ENCODE measurements at places on chromosomes 16 and 17. TPM values are rescaled to one million over a fixed set of nuclear protein-coding genes. Genes with fewer than 3 reads are reported as not detected.

GFOD2 gene
- total RNA-seq, result 31.5 TPM

DNA sequence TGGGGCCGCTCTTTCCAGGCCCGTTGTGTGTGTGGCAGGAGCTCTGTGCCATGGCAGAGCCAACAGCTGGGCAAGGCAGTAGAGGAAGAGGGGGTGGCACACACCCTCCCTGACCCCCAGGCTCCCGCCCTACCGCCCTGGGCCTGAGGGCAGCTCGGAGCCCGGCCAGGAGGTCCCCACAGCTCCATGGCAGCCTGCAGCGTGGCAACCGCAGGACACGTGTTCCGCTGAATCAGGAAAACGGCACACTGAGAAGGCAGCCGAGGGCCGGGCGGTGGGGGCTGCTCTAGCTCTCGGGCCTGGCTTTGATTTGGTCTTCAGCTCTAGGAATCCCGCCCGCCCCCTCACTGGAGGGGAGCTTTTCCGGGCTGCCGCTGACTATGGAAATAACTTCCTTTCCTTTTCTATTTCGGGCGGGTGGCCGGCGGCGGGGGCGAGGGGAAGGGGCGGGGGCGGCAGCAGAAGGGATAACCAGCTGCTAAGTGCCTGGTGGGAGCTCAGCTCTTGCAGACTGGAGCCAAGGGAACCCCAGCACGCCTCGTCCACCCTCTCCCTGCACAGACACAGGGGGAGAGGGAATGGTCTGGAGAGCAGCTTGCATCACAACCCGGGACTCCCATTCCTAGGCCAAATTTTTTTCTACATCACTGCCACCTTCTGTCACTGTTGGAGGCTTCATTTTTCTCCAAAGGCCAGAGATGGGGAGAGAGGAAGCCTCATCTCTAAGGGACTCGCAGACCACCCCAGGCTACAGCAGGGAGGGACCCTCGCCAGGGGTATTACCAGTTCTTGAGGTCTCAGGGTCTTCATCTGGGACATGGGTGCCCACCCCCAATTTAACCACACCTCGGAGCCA, 24.8 kb upstream of the MRPS23 start:
- DNase-seq, result no peak

DNA sequence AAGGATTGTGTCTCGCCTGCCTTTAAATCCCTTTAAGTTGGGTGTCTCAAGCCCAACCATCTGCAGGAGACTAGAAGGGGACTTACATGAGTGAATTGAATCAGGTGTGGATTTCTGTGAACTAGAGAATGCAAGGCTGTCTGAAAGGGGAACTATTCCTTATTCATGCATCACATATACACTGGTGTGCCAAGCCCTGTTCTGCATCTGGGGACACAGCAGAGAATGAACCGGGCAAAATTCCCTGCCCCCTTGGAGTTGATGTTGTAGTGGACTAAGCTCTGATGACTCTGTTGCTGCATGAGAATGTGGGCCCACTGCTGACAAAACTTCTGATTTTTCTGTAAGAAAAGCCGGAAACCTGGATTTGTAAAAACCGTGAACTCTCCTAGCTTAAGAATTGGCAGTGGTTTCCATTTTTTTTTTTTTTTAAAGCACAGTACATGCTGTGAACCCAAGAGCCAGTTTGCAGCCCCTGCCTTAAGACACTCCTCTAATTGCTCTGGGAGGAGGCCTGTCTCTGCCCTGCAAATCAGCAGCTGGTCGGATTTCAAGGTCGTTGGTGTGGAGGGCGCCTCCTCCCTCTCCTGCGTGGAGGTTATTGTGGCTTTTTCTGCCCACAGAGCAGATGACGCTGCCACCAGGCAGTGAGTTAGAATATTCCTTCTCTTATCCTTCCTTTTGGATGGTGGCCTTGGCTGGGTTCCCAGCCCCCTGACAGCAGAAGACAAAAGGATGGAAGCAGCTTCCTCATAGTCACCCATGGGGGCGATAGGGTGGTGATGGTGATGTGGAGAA, 131.0 kb downstream of the PRKCB start:
- no peak for DNase-seq

GRCh38 chr16:68369697-68370580, 59.1 kb downstream of the PRMT7 start:
- DNase-seq, result no peak

DNA sequence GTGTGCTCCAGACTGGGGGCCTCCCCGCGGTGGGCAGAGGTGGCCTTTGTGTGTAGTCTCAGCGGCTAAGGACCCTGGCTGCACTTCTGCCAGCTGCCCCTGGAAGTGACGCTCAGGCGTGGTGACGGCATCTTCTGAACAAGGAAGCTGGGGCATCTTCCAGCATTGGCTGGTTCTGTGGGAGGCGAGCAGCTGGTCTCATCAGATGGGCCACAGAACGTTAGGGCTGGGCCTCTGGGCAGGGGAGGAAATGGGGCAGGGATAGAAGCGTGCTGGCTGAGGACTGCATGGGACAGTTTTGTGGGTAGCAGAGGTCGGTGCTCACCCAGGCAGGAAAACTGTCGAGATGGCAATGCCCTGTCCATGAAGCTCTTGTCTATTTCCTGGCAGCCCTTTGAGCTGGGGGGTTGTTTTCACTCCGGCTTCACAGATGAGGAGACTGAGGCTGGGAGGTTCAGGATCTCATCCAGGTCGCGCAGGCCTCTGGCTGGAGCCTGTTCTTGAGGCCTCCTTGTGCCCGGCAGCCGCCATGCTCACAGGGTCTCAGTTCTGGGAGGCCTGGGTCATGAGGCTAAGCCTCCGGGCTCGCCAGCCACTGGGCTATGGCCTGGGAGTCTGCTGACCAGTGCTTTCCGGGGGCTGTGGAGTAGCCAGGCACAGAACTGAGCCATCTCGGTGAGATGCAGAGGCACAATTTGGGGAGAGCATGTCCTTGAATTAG, 16.3 kb downstream of the IRF8 start:
- no peak for DNase-seq

DNA sequence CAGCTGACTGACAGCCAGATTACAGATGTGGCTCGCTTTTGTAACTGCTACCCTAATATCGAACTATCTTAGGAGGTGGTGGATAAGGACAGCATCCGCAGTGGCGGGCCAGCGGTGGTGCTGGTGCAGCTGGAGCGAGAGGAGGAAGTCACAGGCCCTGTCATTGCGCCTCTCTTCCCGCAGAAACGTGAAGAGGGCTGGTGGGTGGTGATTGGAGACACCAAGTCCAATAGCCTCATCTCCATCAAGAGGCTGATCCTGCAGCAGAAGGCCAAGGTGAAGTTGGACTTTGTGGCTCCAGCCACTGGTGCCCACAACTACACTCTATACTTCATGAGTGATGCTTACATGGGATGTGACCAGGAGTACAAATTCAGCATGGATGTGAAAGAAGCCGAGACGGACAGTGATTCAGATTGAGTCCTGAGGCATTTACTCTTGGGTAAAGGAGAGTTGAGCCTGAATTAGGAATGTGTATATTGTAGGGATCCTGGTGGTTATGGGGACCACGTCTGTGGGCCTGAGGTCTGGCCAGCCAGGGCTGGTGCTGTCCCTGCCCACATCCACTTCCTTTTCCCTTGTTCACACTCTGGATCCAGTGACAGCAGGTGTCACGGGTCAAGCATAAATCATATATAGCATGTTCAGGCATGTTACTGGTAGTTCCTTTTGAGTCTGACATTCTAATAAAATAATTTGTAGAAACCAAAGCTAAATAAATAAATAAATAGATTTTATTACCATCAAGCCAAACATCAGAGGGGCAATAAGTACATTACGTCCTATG, 89.0 kb upstream of the SMURF2 start:
- DNase-seq, result no peak
